ENCODE measurements at places on chromosomes 3 and 15.

DNA sequence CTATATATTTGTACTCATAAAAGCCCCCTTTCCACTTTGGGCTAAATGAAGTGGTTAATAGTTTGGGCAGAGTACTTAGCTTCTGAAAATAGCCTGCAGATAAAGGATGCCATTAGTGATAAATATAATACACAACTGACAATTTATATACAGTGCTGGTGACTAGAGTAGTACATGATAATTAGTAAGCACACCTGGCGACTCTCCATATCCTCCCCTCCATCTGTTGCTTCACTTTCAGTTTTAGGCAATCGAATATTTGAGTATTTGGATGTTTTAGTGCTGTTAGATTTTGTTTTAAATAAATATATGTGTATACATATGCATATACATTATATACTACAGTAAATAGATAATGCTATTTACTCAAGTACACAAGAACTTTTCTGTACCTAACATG, 35.9 kb upstream of the CHMP2B start:
- DNase-seq, result peak; percentile 8

GRCh38 chr3:72187131-72187530, 402.2 kb upstream of the PROK2 start:
- DNase-seq, result peak; percentile 46

DNA sequence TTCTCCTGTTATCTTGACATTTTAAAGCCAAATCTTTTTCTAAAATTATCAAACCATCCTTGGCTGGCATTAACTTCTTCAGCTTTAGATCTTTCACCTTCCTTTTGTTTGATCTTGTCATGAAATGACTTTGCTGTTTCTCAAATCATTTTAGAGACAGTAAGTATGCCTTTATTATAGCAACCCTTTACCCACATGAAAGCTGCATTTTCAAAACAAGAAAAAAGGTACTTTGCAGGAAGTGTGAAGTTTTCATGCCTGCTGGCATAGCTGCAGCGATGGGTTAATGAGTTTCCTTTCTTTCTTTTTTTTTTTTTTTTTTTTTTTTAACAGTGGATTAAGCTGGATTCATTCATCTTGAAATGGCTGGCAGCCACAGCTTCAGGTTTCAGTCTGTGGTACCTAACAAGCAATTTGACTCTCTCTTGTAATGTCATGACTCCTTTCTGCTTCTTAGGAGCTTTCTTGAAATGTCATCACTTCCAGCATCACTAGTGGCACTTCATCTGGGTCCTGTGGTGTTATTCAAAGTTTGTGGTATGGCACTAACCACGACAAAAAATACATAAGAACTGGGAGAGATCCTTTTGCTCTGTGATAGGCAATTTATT, 18.8 kb downstream of the SLC25A26 start:
- DNase-seq, result no peak

DNA sequence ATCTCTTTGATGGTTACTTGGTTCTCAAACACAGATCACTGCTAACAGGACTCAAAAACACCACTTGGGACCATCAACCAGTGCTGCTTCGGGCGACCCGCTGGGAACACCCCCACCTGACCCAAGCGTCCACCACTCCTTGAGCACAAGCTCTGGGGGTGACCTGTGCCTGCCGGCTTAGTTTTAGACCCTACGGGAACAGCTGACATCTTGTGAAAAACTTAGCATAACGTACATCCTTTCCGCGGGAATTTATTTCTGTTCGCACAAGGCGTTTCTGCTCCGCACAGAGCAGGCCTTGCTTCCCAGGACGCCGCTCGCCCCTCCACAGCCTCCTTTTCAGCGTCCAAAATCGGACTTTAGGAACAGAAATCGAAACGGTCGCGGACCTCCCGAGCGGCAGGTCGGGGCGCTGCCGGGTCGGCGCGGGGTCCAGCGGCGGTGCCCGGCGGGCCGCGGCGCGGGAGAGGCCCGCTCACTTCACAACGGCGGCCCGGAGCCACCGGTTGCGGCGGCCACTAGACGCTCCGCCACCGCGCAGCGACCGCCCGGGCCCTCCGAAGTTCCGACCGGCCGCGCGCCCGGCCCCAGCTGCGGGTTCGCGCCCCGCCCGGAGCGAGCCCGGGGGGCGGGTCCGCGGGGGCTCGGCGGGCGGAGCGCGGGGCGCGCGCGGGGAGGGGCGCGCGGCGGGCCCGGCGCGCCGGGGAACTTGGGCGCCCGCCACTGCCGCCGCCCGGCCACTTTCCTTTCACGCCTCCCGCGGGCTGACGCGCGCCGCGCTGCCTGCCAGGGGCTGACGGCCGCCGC, 959 bp downstream of the SFMBT1 start:
- peak; percentile 60 for DNase-seq

DNA sequence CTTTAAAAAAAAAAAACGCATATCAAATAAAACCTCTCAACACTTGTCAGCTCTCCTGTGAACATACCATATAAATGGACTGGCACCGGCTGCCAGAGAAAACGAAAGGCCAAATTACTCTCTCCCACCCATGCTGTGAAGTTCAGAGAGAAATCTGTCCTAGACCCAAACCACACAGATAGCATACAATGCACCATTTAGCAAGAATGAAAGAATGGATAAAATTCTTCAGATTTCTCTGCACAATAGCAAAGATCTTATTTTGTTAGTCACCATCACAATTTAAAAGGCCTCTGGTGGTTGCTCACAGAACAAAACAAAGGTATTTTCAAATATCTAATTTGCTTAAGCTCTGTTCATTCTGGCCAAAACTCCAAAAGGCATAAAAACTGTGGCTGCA, 93.9 kb upstream of the BHLHE40 start:
- no peak for DNase-seq

- DNase-seq, result no peak
These were observed 144.7 kb upstream of the ABHD17C start for GRCh38 chr15:80550219-80550907.

GRCh38 chr15:34047893-34048775, 9.1 kb upstream of the AVEN start:
- no peak for DNase-seq

- DNase-seq, result peak; percentile 31
These were observed 85.4 kb downstream of the TMEM108 start for GRCh38 chr3:133123636-133124035.

GRCh38 chr15:57305009-57305408, 71.3 kb upstream of the CGNL1 start:
- no peak for DNase-seq

GRCh38 chr15:44727485-44728231, 8.7 kb upstream of the TRIM69 start:
- peak; percentile 39 for DNase-seq

- peak; percentile 88 for DNase-seq
These were observed 83.9 kb downstream of the CHSY1 start for GRCh38 chr15:101167753-101168462.

DNA sequence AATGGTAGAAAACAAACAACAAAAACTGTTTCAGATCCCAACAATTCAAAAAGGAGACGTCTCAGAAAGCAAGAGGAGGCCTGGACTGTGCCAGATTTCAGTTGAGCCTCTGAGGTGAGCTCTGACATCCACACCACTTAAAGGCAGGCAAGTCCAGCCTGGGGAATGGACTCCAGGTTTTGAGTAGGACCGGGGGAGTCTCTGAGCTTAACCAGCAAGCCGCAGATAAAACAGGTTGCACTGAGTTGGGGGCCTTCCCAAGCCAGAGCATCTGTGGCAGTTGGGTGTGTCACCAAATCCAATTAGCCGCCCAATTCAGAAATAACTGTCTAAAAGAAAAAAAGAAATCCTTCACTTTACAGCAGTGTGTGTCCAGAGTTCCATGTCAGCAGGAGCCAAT, 54.7 kb downstream of the OXNAD1 start:
- DNase-seq, result peak; percentile 21

GRCh38 chr3:152105446-152105845, 163.3 kb upstream of the MBNL1 start:
- no peak for DNase-seq

- DNase-seq, result no peak
These were observed 22.3 kb upstream of the OR5K4 start for GRCh38 chr3:98331329-98331728.

DNA sequence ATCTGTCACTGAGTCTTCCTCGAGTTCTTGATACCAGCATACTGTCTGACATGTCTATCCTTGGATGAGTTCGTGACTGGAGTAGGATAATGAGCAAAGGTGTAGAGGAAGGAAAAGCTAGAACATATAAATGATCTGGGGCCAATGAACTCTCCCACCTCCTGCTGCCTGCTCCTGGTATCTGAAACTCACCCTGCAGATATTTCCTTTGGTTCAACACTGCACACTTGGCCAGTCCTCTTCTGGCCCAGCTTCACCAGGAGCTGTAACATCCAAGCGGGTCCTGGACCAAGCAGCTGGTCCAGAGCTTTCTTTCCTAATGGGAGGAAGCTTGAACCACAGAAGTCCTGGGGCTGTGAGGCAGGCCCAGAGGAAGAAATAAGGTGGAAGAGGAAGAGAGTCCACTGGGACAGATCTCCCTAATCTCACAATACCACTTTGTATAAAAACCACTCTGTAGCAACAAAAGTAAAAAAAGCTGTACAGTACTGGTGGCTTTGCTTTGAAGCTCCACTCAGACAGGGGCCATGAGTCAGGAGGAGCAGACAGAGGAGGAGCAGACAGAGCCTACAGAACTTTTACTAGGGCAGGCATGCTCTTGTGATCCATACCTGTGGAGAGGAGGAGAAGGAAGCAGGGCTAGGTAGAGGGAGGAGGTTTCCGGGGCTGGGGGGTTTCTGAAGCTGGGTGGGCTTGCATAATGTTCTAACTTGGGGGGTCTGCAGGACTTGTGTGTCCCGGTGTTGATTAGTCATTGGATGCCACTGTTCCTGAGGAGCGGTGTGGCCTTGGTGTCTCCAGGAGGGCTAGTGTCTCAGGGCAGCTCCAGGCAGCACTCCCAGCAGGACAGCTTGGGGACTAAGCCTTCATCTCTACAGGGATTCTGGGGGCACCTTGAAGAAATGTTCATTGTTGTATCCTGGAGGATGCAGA, 166.9 kb downstream of the ABHD5 start:
- no peak for DNase-seq

DNA sequence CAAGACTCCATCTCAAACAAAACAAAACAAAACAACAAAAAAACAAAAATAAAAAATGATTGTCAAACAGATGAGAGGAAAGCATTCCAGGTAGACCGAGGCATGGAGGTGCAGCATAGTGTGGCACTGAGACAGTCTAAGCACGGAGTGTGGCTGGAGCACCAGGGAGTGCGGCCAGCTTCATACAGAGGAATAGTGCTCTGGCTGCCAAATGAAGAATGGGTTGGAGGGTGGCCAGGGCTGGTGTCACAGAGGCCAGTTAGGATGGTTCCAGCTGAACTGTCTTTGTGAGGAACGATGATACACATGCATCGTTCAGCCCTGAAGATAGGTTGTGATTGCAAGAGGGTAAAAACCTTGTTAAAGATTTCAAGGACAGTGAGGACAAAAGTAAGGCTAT, 28.3 kb downstream of the MITF start:
- DNase-seq, result no peak

DNA sequence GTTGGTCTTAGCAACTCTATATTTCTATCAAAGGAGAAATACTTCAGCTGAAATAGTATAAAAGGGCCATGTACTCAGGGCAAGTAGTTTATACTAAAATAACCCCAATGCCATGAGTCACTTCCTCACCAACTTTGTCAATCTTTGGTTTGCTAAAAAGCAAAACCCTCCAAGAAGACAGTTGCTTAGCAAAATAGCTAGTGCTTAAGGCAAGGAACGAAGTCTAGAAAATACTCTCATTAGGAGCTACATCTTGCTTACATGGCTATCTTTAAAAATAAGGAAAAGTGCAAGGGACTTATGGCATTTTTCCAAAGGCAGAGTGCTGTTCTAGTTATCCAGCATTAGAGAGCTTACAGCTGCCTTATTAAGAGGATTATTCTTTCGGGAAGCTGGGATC, 28.4 kb downstream of the P3H2 start:
- DNase-seq, result no peak

GRCh38 chr15:62104846-62105245, 38.1 kb downstream of the C2CD4A start:
- no peak for DNase-seq

DNA sequence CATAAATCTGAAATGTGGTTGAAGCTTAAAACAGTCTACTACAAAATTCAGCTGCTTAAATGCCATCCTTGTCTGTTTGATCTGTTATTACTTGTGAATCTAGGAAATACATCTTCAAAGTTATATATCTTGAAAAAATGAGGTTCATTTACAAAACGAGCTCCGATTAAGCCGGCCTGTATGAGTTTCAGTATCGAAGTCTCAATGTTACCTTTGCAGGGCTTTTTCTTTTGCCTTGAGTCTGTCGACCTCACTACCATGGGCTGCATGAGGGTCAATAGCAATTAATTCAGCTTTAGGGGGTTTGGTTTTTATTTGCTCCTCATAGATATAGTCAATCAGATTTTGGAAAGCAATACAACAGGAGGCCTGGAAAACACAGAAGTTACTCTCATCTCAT, 23.2 kb downstream of the ERICH6 start:
- no peak for DNase-seq

DNA sequence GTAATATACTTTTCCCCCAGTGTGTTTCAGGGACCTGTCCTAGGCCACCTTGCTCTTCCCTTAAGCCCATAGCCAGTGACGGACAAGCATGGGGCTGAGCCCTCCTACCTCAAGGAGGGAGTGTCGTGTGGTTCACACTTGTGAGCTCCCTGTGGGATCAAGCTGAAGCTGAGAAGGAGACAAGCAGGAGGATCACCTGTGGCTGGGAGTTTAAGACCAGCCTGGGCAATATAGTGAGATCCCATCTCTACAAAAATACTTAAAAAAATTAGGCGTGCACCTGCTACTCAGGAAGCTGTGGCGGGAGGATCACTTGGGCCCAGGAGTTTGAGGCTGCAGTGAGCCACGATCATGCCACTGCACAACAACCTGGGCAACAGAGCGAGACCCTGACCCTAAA, 76.7 kb upstream of the RPL35A start:
- no peak for DNase-seq

DNA sequence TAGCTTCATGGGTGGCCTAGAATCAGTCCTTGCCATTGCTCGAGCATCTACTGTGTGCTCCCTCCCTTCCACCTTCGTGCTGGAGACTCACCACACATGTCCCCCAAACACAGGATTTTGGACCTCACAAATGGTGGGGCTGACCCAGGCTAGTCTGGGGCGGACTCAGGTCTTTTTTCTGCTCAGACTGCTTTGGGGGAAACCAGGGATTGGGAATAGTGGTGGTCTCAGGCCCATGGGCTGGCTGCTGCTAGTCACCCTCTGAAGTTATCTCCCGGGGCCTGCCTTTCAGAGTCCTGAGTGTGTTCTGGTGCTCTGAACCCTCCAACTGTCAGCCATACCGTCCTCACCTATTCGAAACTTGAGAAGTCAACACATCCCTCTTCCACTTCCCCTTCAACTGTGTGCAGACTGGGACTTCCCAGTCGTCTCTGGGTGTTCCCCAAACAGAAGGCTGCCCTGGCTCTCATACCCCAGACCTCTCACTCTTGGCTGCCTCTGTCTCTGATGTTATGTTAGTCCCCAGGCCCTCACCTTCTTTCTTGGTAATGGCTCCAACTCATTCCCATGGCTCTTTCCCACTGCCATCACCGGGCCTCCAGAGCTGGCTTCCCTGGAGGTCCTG, 46.0 kb downstream of the PPCDC start:
- DNase-seq, result peak; percentile 10

DNA sequence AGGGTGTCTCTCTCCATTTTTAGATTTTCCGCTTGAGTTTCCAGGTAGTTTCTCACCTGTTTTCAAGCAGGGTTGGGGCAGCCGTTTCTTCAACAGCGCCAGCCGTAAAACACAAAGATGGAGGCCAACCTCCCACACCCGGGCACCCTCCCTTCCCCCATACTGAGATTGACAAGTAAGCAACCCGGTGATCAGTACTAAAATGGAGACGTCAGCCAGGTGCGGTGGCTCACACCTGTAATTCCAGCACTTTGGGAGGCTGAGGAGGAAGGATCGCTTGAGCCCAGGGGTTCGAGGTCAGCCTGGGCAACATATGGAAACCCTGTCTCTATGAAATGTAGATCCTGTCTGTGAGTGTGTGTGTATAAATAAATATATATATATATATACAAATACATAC, 903 bp upstream of the ZSCAN2 start:
- DNase-seq, result no peak

Data from OCI-M1 (cell line).